ENCODE measurements at places on chromosomes 1 and 21.
A peak's percentile ranks its signal among the peaks of the same experiment; 100 is the strongest.

GRCh38 chr21:43985690-43986251 lies 26.3 kb upstream of the TRAPPC10 start:
- DNase-seq: no peak

- DNase-seq: no peak
These were observed 127.5 kb upstream of the EDN2 start for GRCh38 chr1:41611932-41612450.

DNA sequence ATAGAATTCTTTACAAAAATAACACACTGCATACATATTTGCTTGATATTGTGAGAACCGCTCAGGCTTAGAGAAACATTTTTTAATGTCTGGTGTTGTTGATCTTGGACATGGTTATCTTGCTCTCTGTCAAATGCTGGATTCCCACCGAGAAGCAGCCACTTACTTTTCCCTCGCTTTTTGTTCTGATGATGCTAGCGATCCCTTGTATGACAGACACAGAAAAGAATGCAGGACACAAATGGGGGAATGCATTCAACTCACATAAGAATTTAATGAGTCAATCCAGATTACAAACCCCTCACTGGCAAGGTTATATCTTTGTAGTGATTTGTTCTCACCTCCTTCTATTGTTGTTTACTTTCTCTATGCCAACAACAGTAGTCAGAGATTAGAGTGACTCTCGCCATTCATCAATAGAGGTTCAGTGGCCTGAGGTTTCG lies 76.8 kb upstream of the AKT3 start:
- no peak for DNase-seq

DNA sequence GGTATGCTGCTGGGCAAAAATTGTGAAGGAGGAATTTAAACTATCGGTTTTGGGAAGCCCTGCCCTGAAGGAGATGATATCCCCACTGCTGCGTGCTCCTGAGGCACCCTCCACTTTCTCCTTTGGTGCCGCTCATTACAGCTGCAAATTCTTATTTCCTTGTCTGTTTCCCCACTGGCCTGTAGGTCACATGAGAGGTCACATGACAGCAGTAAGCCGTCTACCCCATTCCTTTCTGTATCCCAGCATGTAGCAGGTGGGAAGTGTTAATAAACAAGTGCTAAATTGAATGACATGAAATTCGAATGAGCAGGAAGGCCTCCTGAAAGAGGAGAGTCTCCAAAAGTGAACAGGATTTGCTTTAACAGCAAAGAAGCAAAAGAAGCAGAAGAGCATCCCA lies 58.7 kb downstream of the GRIK3 start:
- no peak for DNase-seq

- no peak for DNase-seq
These were observed 14.4 kb upstream of the AKR1A1 start for GRCh38 chr1:45535988-45536766.

- no peak for DNase-seq
These were observed 62.1 kb downstream of the RYR2 start for GRCh38 chr1:237104096-237104495.

GRCh38 chr1:116389686-116390085 lies 16.6 kb downstream of the ATP1A1 start:
- DNase-seq: no peak

DNA sequence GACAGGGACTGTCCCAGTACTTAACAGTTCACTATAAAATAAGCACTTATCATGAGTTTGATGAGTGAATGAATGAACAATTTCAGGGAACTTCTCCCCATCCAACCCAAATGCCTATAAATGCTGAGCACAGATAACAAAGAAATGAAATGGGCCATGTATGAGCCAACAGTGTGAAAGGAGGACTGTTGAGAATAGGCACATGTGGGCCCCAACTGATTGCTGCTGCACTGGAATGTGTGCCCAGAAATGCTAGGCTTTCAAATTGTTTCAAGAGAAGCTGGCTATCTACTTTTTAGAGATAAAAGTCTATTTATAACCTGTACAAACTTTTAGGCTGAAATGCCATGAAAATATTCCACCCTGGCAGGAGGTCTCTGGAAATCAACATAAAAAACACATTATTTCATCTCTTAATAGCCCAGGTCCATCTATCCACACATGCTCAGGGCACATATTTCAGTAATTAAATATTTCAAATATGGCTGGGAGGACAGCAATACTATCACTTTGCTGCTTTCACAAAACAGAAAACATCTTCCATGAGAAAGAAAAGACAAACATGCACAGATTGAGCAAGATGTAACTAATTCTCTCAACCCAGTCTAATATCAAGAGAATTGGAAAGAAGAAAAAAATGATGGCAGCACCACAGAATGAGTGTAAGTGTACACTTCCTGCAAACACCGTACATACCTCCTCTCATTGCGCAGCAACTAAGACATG lies 49.8 kb downstream of the COLGALT2 start:
- DNase-seq: no peak

- no peak for DNase-seq
These were observed 67.2 kb downstream of the BACE2 start for GRCh38 chr21:41235201-41235600.

GRCh38 chr1:17207966-17208418 lies 3.1 kb downstream of the PADI1 start:
- DNase-seq: peak; percentile 69
